Endodermal cell (in vitro differentiated cells): ENCODE measurements at places on chromosomes 2 and 18. TPM values are rescaled to one million over a fixed set of nuclear protein-coding genes. Genes with fewer than 3 reads are reported as not detected.

RGPD3 gene
- 0.28 to 0.49 TPM (median 0.44 TPM) in 3 replicates for total RNA-seq

HRH4 gene
- 0.20 to 0.52 TPM (median 0.23 TPM) in 3 replicates for total RNA-seq

DNA sequence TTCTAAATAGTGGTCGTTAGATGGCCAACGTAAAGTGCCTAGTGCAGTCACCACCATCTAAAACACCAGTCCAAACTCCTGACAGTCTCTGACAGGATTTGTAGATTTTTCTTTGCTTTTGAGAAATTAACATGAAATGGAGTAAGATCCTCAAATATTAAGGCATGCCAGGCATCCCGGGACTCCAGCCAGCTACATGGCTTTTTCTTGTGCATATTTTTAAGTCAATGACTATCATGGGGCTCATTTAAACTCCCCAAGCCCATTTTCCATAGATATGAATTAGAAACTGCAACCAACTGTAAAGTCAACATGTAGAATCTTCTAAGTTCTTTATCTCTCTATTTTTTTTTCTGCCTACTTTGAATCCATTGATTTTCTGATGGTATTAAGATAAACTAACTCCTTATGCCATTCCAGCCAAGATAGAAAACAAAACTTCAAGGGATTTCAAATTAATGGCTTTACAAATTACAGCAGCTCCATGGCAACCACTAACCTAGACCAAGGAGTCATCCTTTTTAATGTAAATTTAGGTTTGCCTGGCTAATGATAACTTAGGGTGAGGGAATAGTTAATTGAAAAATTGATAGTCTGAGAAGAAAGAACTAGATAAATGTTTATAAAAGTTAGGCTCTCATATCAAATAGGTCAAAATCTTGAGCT lies 764.1 kb upstream of the NXPH2 start:
- no peak for DNase-seq

DNA sequence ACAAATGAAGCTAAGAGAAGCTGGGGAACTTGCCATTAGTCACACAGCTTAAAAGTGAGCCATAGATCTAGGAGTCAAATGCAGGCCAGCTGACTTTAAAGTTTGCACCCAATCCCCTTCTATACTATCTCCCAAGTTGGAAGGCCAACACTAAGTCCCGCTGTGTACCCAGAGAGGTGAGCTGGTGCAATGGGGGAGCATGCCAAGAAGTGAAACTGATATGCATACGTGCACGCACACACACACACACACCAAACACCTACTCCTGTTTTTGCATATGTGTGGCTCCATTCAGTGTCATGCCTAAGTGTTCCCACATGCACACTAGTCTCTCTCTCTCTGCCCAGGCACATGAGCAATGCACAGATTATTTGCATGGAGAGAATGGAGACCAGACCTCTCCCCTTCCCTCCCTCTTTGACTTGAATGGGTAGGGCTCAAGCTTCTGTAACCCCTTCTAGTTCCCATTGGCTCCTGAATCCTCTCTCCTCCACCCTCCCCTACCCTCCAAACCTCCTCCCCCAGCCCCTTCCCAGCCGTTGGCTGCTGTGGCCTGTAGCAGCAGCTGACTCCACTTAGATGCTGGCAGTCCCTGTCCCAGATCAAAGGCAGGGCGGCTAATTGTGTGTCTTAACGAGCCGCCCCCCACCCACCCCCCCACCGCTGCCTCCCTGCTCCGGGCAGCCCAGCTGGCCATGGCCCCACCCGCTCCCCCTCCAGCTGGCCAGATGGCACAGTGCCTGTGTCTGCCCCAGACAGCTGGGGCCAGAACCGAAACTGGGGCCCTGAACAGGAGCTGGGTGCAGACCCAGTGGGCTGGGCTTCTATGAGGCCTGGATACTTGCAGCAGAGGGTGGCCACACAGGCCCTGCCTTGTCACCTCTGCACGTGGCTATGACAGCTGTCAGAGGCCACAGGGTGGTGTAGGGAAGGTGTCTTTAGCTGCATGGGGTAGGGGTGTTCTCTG lies 5.6 kb downstream of the WNT10A start:
- no peak for DNase-seq
